ENCODE measurements at places on chromosomes 7 and 10.
A peak's percentile ranks its signal among the peaks of the same experiment; 100 is the strongest.

DNA sequence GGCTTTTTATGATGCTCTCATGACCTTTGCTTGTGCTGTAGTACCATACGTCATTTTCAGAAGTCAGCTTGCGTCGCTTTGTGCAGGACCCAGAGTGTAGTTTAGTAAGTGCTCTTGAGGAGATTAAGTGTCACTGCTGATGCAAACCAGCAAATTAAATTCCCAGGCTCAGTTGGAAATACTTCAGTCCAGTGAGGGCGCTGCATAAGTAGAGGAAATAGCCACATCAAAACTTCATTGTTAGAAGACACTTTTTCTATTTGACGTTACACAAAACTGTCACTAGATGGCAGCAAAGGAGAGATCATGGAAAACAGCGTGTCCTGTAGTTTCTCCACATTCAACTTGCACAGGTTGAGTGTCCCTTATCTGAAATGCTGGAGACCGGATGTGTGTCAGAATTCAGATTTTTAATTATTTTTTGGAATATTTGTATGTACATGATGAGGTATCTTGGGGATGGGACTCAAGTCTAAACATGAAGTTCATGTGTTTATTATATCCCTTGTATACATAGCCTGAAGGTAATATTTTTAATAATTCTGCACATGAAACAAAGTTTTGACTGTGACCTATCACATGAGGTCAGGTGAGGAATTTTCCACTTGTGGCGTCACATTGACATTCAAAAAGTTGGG, 7.9 kb downstream of the ZNF22 start:
- DNase-seq: peak; percentile 93

DNA sequence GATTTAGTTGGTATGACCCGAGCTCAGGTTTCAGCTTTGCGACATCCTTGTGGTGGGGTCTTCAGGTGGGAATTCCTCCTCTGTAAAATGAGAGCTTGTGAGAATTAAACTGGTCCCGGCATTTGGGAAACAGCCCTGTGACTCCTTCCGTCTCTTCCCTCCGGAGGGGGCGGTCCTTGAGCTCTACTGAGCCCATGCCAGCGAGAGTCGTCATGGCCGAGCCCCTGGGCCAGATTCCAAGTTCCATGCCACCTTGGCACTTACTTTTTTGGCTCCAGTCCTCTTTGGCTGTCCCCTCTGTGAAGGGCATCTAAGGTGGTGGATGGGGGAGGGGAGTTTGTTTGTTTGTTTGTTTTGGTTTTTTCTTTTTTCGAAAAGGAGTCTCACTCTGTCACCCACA, 47.6 kb downstream of the GTF2IRD1 start:
- no peak for DNase-seq

- DNase-seq: no peak
These were observed 3.2 kb upstream of the TMEM273 start for GRCh38 chr10:49191349-49191748.

- no peak for DNase-seq
These were observed 35.1 kb downstream of the BRAF start for GRCh38 chr7:140889645-140890044.

- DNase-seq: no peak
These were observed 123.7 kb upstream of the FAM20C start for GRCh38 chr7:68629-69028.

- DNase-seq: no peak
These were observed 664.1 kb upstream of the ADARB2 start for GRCh38 chr10:2401459-2401858.

DNA sequence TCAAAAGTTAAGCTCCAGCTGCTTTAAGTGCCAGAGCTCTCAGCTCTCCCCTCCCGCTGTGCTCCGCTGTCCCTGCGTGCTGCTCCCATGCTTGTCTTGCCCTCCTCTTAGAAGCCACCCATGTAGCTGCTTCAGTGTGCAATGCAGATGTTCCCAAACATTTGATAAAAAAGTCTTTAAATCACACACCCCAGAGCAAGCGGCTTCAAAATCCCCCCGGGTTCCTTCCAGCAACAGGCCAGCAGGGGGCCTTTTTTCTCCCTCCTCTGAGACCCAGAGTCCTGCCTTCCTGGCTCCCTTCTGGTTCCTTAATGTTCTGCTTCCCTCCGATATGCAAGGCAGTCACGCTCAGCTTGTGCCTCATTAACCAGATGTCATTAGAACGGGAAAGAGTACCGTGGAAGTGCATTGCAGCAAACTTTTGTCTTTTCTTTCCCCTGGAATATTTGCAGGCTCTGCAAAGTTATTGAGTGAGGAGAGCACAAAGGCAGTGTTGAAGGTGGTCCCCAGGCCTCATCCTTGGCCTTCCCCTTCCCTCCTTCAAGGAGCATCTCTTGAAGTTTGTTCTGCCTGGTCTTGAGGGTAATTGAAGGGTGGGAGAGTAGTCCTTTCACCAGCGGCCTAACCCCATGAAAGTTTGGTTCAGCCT, 25.5 kb downstream of the LDB3 start:
- DNase-seq: peak; percentile 18

GRCh38 chr10:24255115-24255880, 46.4 kb downstream of the KIAA1217 start:
- DNase-seq: no peak

DNA sequence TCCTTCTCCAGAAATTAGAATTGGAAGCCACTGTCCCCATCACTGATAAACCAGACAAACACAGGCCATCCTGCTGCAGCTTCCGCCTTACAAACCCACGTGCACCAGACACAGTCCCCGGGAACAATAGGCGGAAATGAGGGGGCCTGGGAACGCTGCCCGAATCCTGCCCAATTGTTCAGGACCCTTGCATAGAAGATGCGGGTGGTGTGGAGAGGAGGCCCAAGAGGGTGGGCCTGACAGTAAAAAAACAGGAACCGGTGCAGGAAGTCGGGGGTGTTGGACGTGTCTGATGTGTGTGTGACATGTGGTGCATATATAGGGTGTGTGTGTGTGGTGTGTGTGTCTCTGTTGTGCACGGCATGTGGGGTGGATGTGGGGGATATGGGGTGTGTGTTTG, 26.5 kb upstream of the CHST15 start:
- no peak for DNase-seq

DNA sequence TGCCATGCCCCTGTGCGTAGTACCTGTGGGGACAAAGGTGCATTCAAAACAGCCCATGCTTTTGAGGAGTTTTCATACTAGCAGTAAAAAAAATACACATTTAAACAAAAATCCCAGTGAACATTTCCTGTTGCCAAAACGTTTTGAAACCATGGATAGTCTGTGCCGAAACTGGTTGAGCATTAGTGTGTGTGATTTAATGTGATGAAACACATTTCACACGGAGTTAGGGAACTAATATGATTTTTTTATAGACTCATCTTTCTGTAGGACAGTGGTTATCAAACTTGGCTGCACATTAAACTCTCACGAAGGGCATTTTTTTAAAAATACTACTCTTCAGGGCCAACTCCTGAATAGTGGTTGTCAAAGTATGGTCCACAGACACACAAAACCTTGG, 111.8 kb upstream of the CREB5 start:
- no peak for DNase-seq

GRCh38 chr10:24579906-24580305, 143.8 kb downstream of the ARHGAP21 start:
- DNase-seq: no peak

DNA sequence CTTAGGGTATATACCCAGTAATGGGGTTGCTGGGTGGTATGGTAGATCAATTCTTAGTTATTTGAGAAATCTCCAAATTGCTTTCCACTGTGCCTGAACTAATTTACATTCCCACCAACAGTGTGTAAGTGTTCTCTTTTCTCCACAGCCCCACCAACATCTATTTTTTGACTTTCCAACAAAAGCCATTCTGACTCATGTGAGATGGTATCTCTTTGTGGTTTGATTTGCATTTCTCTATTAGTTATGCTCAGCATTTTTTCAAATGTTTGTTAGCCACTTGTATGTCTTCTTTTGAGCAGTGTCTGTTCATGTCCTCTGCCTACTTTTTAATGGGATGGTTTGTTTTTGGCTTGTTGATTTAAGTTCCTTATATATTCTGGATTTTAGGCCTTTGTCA, 66.4 kb downstream of the MGAM2 start:
- no peak for DNase-seq

GRCh38 chr7:127961786-127962453, 69.3 kb downstream of the LRRC4 start:
- DNase-seq: no peak

DNA sequence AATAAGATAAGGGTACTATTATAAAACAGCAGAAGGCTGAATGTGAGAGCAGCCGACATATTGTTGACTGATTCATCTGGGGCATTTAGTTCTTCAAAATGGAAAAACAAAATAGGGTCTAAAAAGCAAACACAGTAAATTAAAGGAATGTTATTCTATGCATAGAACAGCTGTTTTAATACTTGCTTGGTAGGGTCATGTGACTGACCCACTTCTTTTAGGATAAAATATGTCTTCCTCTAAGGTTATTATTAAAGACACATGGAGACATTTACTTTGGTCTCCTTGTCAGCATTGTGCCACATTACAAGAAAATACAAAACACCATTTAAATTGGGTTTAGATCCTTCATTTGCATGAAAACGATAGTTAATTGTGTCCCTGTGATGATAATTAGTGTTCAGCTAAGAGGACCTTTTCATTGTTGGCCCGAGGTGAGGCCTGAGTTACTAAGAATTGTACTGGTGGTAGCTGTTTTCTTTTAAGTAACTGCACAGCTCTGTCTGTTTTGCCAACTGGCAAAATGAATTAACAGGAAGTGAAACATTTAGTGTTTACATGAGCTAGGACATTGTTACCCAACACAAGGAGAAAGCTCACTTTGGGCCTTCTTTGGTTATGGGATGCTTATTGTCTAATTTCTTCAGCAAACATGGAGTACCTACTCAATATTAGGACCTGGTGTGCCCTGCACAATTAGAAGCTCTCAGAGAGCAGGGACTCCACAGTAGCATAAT, 764.4 kb downstream of the LRMDA start:
- DNase-seq: no peak

- peak; percentile 81 for DNase-seq
These were observed at the start of the genes GLUD1 and SHLD2 for GRCh38 chr10:87094373-87095235. GLUD1 (minus strand) TSS chr10:87094843; CDS start chr10:87094769, 74 bp downstream. SHLD2 (plus strand) TSS chr10:87095206; CDS start chr10:87151355, 56,149 bp downstream.

DNA sequence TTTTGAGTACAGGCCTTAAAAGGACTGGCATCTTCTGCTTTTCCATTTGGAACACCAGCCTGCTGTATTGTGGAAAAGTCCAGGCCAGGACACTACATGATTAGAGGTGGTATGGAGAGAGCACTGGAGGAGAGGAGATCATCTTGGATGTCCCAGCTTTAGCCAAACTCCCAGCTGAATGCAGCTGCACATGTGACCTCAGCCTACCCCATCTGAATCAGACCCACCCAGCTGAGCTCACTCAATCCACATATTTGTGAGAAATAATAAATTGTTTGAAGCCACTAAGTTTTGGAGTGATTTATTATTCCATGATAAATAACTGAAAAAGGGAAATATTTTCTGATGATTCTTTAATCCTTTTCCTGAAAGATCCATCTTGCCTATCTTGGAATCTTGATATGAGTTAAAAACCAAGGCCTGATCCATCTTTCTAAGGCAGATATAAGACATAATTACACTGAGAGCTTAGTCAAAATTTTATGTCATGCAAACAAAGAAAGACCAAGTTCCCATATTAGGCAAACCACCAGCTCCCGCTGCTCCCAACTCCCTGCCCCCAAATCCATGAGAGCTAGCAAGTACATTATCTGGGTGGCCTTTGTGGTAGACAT, 55.1 kb upstream of the TRIL start:
- no peak for DNase-seq

DNA sequence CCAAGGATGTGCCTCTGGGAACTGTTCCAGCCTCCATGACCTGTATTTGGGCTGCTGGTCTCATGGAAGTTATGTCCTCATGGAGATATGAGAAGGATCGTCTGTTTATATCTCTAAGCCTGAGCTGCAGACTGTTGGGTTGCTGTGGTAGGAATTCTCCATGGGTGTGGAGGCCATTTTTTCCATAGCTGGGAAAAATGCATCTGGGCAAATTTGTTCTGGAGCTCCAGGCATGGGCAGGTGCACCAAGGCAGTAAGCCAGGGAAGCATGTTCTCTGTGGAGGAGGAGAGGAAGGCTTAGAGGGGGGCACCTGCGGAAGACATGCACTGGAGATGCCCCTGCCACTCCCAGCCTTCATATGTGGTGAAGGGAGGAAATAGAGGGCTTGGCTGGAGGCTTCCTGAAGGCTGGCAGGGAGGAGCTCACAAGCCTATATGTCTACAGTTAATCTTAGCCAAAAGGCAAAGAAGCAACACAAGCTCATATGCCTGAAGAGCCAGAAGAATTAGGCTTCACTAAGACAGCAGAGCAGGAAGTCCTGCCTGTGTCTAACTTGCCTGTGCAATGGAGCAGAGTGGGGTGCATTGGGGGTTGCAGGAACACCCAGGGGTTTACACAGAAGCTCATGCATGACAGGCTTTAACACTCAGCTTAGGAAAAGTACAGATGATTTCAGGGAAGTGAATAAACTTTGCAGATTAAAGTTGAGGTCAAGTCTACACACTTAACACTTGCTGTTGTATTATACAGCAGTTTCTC, 35.1 kb upstream of the CXCL12 start:
- no peak for DNase-seq

- no peak for DNase-seq
These were observed 60.7 kb downstream of the CPED1 start for GRCh38 chr7:121049028-121049791.

- DNase-seq: no peak
These were observed 586.6 kb downstream of the GALNT17 start for GRCh38 chr7:71718563-71718962.

DNA sequence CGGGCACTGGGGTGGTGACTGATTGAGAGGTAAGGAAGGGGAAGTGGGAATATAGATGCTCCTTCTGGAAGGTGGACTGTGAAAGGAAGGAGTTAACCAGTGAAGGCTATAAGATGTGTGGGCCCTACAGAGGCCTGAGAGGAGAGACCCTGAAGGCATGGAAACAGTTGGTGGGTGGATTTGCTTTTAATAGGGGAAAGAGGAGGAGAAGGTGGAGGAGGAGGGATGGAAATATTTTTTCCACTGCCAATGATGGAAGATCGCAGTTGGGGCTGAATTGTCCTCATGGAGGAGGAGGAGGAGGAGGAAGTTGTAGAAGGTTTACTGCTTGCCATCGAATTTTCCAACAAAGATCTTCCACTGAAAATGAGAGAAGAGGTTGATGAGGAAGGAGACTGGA, 80.3 kb downstream of the KIAA1217 start:
- DNase-seq: no peak

GRCh38 chr7:85638394-85638793, 451.5 kb upstream of the SEMA3D start:
- no peak for DNase-seq

GRCh38 chr7:15603124-15603523, 41.3 kb upstream of the AGMO start:
- DNase-seq: no peak

DNA sequence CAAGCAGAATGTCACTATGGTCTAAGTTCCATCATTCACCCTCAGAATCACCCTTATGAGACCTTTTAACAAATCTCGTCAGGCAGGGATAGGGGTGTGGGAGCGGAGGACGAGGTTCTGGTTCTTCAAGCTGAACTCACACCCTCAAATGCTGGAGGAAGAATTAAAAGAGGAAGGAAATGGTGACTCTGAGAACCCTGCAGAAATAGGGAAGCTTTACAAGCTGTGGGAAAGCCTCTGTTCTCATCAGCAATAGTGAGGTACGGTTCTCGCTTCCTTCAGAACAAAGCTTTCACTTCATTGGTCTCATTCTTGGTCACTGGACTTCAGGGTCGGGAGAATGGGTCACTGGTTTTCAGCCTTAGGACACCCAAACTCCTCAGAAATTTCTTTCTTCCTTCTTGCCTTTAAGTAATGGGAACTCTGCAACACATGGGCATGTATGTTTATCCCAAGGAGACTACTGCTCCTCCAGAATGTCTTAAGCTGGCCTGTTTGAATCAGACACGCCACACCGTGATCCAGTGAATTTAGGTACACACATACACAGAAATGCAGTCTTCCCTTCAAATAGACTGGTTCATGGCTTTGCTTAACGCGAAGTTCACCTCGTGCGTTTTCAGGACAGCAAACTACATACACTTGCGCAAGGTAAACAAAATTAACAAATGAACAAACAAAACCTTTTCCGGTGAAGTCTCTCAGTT, 226.0 kb downstream of the SFMBT2 start:
- peak; percentile 95 for DNase-seq
